ENCODE measurements at places on chromosomes 16 and 17.

DNA sequence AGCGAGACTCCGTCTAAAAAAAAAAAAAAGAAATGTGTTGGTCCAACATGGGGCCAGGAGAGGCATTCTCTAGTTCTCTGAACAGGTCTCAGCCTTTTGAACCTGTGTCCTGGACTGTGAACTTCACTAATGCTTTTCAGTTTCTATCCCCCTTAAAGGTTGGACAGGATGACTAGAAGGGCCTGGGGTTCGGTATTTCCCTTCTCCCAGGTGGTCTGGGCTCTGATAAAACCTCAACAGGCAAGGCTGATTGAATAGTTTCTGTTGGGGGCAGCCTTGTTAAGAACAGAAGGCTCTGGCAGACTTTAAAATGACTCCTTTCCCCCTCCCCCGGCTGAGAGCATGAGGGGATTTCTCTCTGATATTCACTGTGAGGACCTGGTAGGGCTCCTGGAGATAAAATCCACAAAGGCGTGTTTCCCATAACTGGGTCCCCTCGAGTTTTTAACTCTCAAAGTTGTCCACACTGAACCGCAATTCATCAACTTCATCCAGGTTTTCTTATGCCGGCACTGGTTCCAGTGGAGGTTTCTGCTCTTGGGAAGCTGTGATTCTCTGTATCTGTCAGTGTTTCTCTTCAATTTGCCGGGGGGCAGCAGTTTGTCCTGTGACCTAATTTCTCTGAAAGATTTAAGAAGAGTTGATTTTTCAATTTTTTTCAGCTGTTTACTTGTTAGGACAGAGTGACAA lies 91.3 kb downstream of the METRNL start:
- no peak for DNase-seq

GRCh38 chr16:2524339-2524938 lies 4.3 kb downstream of the AMDHD2 start:
- no peak for DNase-seq

DNA sequence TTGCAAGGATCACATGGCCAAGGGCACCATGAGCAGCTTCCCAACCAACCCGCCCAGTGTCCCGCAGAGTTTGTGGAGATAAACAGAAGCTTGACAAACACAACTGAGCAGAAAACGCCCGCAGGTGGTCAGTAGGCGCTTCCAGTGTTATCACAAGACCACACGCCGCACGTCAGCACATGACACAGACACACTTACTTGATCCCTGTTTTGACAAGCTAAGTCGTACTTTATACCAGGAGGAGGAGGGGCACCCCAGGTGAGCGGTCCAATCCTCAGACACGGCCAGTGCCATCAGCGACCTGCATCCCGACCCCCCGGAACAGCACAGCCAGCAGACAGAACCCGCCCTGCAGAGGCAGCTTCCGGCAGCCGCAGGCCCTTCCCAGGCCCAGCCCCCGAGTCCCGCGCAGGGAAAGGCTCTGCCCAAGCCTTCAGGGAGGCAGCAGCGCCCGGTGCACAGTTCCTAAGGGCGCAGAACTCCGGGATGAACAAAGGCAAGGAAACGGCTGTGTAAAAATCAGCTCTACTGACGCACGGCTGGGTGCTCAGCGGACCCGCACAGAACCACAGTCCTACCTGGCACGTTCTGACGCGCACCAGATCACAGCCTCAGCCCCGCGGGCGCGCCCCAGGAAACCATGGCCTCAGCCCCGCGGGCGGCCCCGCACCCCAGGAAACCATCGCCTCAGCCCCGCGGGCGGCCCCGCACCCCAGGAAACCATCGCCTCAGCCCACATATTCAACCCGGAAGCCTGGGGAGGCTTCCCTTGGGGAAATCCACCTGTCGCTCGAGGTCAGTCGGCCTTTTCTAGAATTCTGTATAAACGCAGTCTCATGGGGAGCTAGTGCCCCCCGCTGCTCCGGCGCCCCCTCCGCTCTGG lies 27.8 kb downstream of the AXIN1 start:
- peak; percentile 84 for DNase-seq

DNA sequence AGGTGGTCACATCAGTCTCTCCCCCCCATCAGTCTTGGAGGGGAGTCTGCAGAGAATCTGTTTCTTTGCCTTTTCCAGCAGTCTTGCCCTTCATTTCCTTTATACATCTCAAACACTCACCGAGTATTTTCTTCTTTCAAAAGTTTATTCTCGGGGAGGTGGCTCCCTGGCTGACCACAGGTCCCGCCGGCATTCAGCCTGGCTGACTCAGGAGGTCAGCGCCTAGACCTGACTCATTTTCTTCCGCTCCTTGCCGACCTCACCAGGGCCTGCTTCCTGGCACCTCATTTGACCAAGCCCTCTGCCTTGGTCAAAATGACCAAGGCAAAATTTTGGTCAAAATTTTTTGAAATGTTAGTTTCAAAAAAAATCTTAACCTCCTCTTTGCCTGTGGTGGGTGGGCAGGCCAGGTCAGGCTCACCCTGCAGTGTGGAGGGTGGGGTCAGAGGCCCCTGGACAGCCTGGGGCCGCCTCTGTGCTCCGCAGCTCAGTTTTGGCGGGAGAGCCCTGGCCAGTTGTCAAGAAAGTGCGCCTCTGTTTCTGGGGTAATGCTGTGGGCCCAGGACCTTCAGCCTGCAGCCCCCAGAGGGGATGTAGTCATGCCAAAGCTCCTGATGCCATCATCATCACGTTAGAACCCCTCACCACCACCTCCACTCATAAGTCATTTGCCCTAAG lies 165.6 kb downstream of the SPECC1 start:
- DNase-seq = no peak

GRCh38 chr17:3019761-3020160 lies 43.6 kb downstream of the OR1D5 start:
- DNase-seq = no peak

- peak; percentile 82 for DNase-seq
Measured at GRCh38 chr16:74862743-74863244, 88.2 kb upstream of the FA2H start.

DNA sequence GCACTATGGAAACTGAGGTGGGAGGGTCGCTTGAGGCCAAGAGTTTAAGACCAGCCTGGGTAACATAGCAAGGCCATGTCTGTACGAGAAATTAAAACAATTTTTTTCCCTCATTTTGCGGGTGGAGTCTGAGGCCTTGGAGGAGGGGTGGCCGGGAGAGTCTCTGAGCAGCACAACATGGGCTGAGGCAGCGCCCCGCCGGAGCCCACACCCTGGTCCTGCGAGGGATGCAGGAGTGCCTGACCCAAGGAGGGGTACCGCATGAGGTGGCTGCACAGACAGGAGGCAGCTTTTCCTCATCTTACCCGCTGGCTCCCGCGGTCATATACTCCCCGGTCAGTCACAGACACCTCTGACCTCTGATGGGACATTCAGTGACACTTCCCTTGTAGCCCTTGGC lies 67.7 kb downstream of the MSI2 start:
- no peak for DNase-seq

- DNase-seq = no peak
Measured at GRCh38 chr16:89407282-89407924, 83.0 kb downstream of the ANKRD11 start.

GRCh38 chr17:78667741-78668640 lies 90.8 kb upstream of the DNAH17 start:
- DNase-seq = no peak

DNA sequence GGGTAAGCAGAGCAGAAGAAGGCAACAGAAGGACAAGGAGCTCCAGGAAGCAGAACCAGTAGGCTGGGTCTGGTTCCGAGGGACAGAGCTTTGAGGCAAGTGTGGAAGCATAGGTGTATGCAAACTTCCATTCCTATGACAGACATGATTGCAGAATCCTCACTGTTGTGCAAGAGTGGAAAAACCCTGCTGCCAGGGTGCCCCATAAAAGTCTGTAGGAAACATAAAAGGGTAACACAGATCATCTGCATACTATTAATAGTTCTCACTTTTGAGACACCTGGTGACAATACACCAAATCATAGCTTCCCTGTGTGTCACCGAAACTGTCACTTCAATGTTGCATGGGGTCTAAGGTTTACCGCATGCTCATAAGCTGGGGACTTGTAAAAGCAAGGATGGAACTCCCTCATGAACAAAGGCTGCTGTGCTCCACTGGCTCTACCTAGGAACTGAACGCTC lies 39.7 kb downstream of the ARHGAP17 start:
- DNase-seq = peak; percentile 64

Measured in GM13976 (cell line).